ENCODE measurements at places on chromosomes 1 and 21.

DNA sequence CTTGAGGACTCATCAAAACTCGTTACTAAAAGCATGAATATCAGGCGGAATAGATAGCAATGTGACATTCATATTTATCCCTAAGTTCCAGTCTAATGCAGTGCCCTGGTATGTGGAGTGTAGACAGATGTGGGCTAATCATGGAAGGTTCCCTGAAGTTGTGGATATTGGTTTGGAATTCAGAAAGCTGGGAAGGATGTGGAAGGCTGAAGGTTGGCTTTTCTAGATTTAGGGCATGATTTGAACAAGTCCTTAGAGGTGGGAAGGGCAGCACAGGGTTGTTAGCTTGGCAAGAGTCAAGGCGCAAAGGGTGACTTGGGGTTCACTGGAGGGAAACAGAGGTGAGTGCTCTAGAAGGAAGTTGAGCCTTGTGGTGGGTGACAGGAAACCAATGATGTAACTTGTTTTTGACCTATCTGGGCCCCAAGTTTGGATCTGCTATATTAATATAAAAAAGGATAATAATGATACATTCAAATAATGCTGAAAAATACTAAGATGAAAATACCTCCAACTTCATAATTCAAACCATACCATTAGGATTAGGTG lies 21.9 kb downstream of the LGALS8 start:
- no peak for DNase-seq

DNA sequence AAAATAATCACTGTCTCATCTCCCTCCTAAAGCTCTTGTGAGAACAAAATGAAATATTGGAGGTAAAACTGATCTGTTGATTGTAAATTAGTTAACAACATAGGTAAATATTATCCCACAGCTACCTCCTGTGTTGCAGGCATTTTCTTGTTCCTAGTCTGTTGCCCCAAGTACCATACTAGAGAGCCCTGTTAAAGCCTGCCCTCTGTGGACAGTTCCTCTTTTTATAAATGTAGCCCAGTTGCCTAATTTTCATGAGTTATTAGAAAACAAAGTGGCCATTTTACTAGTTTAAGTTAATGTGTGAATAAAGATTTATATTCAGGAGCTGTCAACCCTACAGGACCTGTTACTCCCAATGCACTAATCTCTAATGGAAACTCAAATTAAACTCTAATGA lies 180.0 kb upstream of the KCND3 start:
- no peak for DNase-seq

GRCh38 chr1:202221911-202222909 lies 28.6 kb downstream of the LGR6 start:
- DNase-seq: no peak

GRCh38 chr1:9292361-9293240 lies at the start of gene SPSB1:
TSS of gene SPSB1 (plus strand) at chr1:9292894. CDS start at chr1:9355892, 62,998 bp downstream.
- DNase-seq: peak; percentile 84

GRCh38 chr1:92476071-92476631 lies 10.6 kb downstream of the GFI1 start:
- DNase-seq: no peak

Measured in GM12865 (cell line).